ENCODE measurements at places on chromosomes 1 and 21.

DNA sequence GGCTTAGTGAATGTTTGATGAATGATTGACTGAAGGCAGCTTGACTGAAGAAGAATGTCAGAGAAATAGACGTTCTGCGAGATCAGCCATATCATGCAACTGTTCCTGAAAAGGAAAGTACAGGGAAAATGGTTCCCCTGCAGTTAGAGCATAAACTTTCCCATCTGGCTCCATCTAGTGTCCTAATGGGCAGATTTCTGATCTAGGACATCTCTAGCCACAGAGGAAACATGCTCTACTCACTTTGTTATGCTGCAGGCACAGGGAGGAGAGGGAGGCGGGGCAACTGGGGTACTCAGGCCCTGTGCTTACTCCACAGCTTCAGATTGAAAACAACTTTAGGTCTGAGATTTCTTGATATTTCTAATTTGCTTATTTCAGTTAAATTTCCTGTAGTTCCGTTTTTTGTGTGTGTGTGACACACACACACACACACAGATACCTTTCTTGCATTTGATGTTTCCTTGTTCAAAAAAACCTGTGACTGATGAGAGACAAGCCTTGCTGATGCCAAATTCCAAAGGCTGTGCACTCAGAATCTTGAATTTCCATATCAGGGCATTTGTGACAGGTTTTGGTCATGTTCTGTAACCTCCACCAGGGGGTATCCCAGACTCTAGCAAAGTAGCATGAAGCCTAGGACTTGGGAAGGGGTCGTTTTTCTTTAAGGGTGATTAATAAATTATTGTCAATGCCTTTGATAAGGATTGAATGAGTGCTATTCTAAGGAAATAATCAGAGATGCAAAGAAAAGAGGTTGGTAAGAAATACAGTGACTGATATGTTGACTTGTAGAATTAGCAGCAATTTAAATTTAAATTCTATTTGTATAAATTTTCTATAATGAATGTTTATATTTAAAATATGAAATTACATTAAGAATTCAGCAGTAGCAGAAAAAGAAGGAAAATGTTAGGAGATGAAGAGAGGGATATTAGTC, 139.7 kb upstream of the BEND5 start:
- DNase-seq, result peak; percentile 87

- DNase-seq, result no peak
Measured at GRCh38 chr1:66012106-66012784, 219.6 kb downstream of the PDE4B start.

- DNase-seq, result no peak
Measured at GRCh38 chr1:2507744-2508155, 18.6 kb downstream of the PANK4 start.

- DNase-seq, result no peak
Measured at GRCh38 chr1:182317611-182318161, 73.9 kb downstream of the GLUL start.

DNA sequence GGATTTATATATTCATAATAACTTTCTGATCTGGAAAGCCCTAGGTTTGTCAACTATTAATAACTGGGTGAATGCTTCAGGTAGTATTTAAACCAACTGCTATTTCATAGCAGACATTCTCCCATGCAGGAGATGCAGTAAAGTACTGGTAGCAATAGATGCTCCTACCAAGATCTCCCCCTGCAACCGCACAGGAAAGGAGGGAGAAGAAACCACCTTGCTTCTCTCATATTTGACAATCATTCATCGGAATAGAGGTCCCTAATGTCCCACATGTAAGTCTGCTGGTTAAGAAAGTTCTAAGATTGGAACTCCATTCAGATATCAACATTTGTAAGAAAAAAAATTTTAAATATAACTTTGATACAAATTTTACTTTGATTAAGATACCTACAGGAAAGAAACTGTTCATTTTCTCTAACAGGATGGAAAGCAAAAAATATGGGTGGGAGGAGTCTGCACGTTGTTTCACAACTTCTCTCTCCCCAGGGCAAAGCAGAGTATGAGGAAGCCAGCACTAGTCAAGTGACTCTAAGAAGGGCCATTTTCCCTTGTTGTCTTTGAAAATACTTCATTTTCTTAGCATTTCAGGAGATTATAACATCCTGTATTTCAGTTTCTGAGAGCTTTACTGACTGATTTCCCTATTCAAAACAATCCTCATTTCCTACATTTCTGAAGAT, at the start of gene PYHIN1:
TSS of gene PYHIN1 (plus strand) at position 498 of the 683 bp plus-strand sequence. CDS start 5,359 bp downstream, outside the sequence.
- no peak for DNase-seq

DNA sequence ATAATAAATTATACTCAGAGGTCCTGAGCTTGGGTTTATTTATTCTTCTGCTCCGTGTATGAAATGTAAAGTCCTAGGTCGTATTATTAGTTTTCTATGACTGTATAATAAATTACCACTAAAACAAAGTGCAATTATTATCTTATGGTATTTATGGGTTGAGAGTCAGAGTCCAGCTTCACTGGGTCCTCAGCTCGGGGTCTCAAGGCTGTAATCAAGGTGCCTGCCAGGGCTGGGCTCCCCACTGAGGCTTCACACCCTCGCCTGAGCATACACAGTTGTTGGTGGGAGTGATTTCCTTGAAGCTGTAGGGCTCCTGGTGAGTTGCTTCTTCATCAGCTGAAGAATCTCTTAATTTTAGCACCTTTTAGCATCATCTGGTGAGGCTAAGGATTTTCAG, 15.2 kb downstream of the UBASH3A start:
- DNase-seq, result no peak

DNA sequence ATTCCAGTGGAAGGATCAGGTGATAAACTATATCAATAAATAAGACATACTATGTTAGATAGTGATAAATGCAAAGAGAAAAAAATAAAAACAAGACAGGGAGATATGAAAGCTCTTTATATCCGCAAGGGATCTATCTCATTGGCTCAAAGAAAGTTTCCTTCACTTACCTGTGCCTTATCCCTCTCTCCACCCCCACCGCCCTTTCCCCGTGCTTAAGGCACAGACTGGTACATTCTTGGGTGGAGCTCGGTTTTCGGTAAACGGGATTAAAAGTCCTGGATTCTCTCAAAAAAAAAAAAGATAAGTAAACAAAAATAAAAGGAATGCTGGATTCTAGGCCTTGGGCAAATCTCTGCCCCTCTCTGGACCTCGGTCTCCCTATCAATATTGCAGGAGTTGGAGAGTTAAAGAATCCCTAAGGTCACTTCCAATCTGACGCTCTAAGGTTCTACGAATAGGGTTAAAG, 593 bp upstream of the DNAJC16 start:
- no peak for DNase-seq

GRCh38 chr1:16032388-16033102, 10.7 kb downstream of the CLCNKA start:
- peak; percentile 82 for DNase-seq

DNA sequence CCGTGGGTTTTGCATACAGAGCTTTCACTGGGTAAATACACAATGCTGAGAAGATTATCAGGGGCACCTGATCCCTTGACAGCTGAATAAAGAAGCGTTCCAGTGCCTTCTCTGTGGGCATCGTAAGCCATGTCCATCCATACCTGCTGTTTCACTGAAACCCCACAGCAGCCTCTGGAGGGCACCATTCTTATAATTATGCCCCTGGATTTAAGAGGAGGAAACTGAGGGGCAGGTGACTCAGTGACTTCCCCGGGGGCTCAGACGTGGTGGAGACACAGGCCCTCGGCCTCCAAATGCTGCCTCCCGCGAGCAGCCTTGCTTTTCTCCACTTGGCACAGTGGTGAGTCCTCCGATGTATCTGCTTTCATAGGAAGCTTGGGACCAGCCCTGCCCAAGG, 56.7 kb downstream of the B3GALT5 start:
- no peak for DNase-seq

- DNase-seq, result peak; percentile 79
Measured at GRCh38 chr1:162908780-162909179, 47.8 kb upstream of the CCDC190 start.

- no peak for DNase-seq
Measured at GRCh38 chr1:83762039-83762365, 236.9 kb downstream of the TTLL7 start.

- no peak for DNase-seq
Measured at GRCh38 chr1:239617731-239618130, 231.4 kb downstream of the CHRM3 start.

- no peak for DNase-seq
Measured at GRCh38 chr21:38506661-38507281, 8.5 kb upstream of the ERG start.

DNA sequence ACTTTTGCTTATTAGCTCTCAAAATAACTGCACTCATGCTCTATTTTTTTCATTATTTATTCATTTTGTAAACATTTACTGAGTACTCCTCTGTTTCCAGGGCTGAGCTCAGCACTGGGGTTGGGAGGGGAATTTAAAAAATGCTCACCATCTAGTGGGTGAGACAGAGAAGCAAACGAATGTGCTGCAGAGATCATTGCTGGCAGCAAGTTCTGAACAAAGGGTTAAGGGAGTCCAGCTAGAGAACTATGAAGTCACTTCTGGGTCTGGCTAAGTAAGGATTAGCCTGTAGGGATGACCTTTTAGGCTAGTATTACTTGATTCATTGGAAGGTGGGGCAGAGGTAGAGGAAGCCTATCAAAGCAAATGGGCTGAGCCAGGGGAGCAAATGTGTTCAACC, 99.1 kb upstream of the ZNF644 start:
- DNase-seq, result no peak

- peak; percentile 66 for DNase-seq
Measured at GRCh38 chr1:96360036-96360795, 361.4 kb upstream of the PTBP2 start.

- no peak for DNase-seq
Measured at GRCh38 chr1:171250263-171250662, 2.0 kb downstream of the FMO1 start.

GRCh38 chr1:74690364-74690696, 16.7 kb upstream of the ERICH3 start:
- DNase-seq, result no peak

DNA sequence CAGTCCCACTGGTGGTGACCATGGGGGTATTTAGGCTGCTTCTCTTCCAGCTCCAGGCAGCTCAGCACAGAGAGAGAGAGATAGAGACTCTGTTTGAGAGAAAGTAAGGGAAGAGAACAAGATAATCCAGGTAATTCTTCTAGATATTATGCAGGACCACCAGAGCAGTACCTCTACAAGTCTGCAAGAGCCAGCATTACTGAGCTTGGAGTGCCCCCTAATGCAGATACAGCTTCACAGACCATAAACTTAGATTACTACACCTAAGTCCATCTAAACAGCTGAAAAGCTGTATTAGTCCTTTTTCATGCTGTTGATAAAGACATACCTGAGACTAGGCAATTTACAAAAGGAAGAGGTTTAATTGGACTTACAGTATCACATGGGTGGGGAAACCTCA, 570.3 kb downstream of the LRRIQ3 start:
- no peak for DNase-seq

GRCh38 chr1:217431395-217431794, 199.5 kb downstream of the GPATCH2 start:
- DNase-seq, result no peak

DNA sequence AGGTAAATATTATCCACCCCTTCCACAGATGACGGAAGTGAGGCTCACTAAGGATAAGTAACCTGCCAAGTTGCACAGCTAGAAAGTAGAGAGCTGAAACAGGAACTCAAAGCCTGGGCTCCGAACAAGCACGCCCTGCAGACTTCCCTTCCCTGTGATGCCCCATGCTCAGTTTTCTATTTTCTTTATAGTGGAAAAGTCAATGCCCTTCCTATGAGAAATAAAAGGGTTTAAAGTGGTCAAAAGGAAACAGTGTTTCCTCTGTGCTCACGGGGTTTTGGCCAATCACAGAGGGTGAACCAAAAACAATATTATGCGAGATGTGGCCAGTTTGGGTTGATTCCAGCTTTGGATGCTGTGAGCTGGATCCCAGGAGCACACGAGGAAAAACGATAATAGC, 44.5 kb downstream of the DDR2 start:
- DNase-seq, result no peak

GRCh38 chr1:204566583-204566955, 50.4 kb downstream of the MDM4 start:
- DNase-seq, result no peak

DNA sequence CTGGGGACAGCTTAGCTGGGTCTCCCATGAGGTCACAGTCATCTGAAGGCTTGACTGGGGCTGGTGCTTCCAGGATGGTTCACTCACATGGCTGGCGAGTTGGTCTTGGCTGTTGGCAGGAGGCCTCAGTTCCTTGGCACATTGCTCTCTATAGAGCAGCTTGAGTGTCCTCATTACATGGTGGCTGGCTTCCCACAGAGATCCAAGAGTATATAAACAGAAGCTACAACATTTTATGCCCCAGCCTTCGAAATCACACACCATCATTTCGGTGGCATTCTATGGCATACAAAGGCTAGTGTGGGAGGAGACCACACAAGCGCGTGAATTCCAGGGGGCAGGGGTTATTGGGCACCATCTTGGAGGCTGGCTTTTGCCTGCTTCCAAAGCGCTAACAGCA, 63.0 kb downstream of the ALPL start:
- no peak for DNase-seq

DNA sequence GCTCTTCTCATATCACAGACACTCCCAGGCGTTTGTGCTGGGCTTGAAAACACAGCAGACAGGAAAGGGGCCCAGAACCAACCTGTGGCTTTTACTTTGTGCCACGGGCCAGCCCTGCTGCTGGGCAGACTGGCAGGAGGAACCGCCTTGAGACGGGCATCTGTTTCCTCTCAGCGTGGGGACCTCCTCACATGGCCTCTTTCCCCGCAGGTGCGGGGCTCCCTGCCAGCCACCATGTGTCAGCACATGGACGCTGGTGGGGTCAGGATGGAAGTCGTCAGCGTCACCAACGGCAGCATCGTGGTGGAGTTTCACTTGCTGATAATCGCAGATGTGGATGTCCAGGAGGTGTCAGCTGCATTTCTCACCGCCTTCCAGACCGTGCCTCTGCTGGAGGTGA, 47.8 kb downstream of the UMODL1 start:
- no peak for DNase-seq

GRCh38 chr1:246155923-246156322, 351.2 kb downstream of the SMYD3 start:
- peak; percentile 61 for DNase-seq

- peak; percentile 16 for DNase-seq
Measured at GRCh38 chr1:226001963-226002666, 3.0 kb upstream of the SDE2 start.

DNA sequence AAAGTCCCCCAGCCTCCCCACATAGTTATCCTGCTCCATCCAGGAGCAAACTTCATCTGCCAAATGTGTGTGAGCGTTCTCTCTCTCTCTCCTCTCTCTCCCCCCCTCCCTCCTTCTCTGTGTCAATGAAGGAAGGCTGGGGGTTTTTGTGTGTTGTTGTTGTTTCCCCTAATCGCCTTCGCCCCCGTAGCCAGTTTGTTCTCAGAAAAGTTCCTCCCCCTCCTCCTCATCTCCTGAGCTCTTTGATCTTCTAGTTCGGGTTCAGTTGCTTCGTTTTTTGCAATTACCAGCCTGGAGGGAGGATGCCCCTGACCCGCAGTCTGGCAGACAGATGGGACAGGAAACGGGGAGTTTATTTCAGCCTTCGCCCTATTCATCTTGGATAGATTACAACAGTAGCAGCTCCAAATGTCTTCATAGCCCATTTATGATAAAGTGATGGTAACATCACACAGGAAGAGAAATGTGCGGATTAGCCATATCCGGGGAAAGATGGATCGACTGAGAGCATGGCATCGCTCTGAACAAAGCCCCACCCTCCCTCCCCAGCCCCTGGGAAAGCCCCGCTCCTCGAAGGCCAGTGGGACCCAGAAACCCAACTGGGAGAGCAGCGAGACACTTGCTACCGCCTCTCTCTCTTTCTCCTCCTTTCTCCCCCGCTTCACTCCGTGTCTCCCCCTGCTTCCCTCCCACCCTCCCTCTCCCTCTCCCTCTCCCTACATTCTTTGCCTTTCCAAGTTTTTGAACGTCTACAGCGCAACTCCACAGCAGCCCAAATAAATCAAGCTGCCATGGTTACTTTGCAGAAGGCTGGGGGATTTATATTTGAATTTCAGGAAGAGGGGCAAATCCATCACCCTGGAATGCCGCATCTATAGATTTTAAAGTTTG, 139.7 kb upstream of the ARHGEF16 start:
- DNase-seq, result peak; percentile 76

Measured in fibroblast of skin of right quadriceps (primary cell).